Omental fat pad (tissue), 4 donors: ENCODE measurements at places on chromosomes 7 and 10. TPM values are rescaled to one million over a fixed set of nuclear protein-coding genes. Genes with fewer than 3 reads are reported as not detected.

SMO gene
- total RNA-seq, result 7.7 TPM

ARMC10 gene
- total RNA-seq, result 36.1 TPM

BBIP1 gene
- total RNA-seq, result 20.7 TPM

ANKRD61 gene
- not detected for total RNA-seq

PRKG1 gene
- 36.4 TPM for total RNA-seq

GPR146 gene
- total RNA-seq, result 29.6 TPM

FAM25G gene
- total RNA-seq, result not detected

NUDT13 gene
- total RNA-seq, result 2.4 TPM

CALML5 gene
- not detected for total RNA-seq

GDF2 gene
- total RNA-seq, result not detected

OPN1SW gene
- not detected for total RNA-seq

CCDC172 gene
- not detected for total RNA-seq

ZNF800 gene
- 47.2 TPM for total RNA-seq

NUDT1 gene
- total RNA-seq, result 24.0 TPM
